ENCODE measurements at places on chromosomes 2 and 18.
A peak's percentile ranks its signal among the peaks of the same experiment; 100 is the strongest.

- DNase-seq, result no peak
These were observed 327.3 kb downstream of the BCL11A start for GRCh38 chr2:60226191-60226590.

GRCh38 chr2:170905864-170906263 is 23.2 kb upstream of the GORASP2 start:
- no peak for DNase-seq

GRCh38 chr2:33620-34019 is 12.7 kb downstream of the FAM110C start:
- no peak for DNase-seq

DNA sequence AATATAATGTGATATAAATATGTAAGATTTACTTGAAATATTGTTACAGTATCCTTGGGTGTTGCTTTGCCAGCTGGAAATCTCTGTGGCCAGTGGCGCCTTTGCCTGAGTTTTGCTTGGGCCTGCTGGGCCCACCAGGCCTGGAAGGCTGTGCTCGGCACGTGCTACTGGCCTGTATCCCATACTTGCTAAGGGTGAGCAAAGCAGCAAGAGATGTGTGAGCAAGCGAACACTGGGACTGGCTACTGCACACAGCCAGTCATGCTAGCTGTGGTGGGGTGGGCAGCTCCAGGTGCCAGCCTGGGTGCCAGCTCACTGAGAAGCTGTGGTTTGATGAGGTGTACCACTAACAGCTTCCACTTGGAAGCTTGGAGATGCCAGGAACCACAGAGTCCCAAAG is 299.1 kb upstream of the GALNT5 start:
- DNase-seq, result no peak

- no peak for DNase-seq
These were observed 29.9 kb upstream of the PPP1CB start for GRCh38 chr2:28721601-28722191.

GRCh38 chr2:8797682-8798081 is 39.7 kb downstream of the KIDINS220 start:
- no peak for DNase-seq

GRCh38 chr2:172845028-172845630 is 109.5 kb downstream of the RAPGEF4 start:
- no peak for DNase-seq

GRCh38 chr2:204950695-204951346 is 405.5 kb downstream of the PARD3B start:
- DNase-seq, result no peak

- DNase-seq, result no peak
These were observed 12.1 kb downstream of the SPIRE1 start for GRCh38 chr18:12645751-12646203.

- DNase-seq, result peak; percentile 54
These were observed 2.1 kb downstream of the LBH start for GRCh38 chr2:30233271-30234009.

DNA sequence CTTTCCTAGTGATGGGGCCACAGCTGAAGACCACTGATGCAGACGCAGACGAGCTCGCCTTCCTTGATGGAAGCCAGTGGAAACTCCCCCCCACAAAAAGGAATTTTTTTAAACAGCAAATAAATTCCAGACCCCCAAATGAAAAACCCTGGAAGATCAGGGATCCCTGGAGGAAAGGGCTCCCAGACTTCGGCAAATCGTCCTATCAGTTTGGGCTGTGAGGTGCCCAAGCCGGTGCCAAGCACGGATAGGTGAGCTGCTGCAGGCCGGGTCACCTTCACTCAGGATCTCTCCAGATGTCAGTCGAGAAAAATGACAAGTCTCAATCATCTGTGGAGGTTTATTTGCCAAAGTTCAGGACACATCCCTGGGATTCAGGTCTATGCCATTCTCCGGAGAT is 42.0 kb downstream of the RTP5 start:
- no peak for DNase-seq

DNA sequence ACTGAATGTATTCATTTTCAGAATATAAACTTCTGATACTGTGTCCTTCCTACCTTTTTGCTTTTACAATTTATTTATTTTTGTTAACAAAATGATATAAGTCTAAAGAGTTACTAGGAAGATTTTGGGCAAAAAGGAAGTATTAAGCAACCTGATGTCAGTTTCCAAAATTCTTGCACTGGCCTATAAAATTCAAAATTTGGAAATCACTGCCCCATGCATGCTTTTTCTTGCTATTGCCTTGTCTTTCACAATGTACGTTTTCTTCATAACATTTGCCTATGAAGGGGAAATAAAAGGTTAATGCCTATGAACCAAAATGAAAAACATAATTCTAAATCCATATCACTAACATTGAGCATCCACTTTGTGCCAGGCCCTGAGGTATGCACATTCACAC is 40.1 kb upstream of the EHBP1 start:
- no peak for DNase-seq

- no peak for DNase-seq
These were observed 59.3 kb downstream of the CRACDL start for GRCh38 chr2:98876741-98877140.

- DNase-seq, result no peak
These were observed 132.4 kb upstream of the APCDD1 start for GRCh38 chr18:10322004-10322403.

DNA sequence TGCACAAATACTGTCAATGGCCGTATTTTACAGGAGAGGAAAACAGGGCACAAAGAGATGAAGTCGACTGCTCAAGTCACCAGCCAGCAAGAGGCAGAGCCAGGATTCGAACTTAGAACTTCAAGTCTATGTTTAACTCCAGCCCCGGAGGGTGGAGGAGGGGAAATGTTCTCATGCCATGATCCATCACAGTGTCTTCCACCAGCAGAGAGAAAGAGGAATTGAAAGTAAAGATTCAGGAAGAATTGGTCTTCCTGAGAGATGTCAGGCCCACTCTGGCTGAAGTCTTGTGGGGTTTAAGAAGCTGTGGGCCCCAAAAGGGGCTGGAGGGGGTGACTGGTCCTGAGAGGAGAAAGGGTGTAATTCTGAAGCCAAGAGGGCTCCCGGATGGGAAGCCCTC is 260.0 kb downstream of the TNS1 start:
- no peak for DNase-seq

DNA sequence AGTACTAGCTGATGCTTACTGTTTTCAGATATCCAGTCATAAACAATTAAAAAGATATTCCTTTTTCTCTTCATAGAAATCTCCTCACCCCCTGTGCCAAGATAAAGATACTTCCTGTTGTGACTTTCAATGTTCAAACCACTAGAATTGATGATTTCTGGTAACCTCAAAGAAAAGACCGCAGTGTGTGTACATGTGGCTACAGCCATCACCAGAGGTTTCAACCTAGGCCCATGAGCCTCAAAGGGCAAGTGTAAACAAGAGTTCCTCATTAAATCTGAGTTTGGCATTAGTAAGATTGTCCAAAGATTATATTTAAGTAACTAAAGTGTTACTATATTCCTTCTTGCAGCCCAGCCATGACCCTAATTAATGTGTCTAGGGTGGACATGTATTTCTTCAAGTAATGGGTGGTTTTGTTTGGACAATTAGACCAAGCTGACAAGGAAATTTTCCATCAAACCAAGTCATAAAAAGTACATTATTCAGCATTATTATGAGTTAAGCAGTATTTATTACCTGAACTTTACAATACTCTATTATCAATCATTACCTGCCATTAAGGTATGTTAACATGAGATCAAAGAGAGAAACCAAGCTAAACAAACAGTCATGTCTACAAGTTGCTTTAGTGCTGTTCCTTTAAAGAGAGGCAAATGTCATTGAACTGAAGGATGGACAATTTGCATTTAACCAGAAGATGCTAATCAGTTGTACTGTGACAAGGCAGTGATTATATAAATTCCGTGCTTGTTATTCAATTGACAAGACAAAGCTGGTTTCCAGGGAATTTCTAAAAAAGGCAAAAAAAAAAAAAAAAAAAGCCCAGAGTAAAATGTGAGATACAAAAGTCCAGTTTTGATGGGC is 382.7 kb downstream of the LNPK start:
- DNase-seq, result no peak

GRCh38 chr2:136113209-136113971 is 4.6 kb downstream of the CXCR4 start:
- no peak for DNase-seq

- no peak for DNase-seq
These were observed 22.8 kb downstream of the NFE2L2 start for GRCh38 chr2:177241711-177242120.

DNA sequence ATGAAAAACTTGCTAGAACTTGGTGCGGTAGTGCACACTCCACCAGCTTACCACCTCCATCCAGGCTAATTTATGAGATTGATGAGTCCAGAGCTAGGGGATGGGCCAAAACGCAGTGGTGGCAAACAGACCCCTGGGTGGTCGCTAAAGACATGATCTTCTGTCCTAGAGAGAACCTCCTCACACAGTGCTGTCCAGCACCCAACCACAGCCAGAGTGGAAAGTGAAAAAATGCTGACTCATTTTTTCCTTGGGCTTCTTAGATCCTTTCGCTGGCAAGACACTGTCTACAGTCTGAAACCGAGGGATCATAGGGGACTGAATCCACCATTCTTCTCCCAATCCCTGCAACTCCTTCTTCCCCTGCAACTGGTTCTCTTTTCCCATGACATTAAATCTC is 4.1 kb downstream of the ANTXR1 start:
- DNase-seq, result no peak

DNA sequence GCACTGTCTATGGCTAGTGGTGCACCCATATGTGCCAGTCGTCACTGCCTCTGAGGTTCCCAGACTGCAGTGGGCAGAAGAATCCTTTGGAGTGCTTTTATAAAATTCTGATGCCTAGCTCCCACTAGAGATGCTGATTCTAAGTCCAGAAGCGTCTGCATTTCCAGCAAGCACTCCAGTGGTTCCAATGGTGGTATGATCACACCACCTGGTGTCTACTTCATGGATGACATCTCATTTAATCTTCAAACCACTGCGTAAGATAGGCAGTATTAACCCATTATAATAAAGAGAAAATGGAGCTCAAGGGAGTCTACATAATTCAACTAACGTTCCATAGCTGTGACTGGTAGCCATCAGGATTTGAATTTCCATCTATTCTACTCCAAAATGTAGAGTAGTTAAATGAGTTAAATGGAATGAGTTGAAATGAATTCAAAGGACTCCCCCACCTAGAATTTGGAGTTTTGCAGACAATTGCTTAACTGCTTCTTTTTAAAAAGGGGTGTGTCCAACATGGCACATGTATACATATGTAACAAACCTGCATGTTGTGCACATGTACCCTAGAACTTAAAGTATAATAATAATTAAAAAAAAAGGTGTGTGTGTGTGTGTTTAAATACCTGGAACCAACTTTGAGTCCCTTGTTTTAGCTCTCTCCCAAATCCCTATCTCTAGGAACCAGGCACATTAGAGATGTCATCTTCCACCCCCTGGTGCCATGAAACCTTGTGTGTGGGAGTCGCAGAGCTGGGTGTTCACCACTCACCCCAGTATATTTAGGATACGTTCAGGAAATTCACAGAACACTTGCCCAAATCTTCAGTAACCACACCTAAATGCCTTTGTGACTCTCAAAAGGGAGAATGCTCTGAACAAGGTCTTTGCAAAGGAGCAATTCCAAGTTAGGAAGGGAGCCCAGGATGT is 14.1 kb downstream of the LAMA3 start:
- DNase-seq, result no peak

DNA sequence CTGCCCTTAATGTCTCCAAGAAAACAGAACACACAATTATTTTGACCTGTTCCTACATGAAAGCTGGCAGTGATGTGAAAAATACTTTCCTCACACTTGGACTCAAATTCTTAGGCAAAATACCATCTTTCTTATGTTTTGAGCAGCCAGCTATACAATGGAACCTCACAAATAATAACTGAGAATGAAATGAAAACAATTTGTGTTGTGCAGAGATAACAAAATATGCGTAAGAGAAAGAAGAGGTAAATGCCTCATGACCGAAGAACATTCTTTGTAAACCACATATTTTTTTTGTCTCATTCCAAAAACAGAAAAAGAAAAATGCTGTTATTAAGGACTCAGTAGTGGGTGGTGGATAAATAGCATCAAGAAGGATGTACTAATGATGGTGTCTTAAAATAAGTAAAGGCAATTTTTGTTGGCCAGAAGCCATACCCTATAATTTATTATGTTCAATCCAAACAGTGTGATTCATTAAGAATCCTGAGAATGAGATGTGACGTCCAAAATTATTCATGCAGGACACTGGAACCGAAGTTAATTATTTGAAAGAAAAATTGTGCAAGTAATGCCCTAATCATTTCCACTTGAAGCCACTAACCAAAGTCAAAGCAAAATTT is 193.0 kb upstream of the NETO1 start:
- no peak for DNase-seq

- no peak for DNase-seq
These were observed 11.7 kb upstream of the SERPINB5 start for GRCh38 chr18:63465059-63465458.

- no peak for DNase-seq
These were observed 57.3 kb downstream of the CPO start for GRCh38 chr2:206996556-206997065.

DNA sequence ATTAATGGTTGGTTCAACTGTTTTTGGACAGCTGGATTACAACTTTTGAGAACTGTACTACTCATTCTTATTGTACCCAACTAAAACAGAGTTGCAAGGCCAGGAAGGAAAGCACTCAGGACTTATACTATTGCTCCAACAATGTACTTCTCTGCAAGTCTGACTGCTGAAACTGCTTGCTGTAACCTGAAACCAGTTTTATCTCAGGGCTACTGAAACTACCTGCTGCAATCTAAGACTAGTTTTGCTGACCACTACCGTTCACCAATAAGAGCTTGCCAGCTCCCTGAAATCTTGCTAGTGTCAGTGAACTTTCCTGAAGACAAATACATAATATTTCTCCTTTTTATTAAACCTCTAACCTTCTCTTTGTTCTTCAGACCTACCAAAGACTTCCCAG is 157.3 kb downstream of the CDCA7 start:
- DNase-seq, result no peak

GRCh38 chr2:20985062-20985461 is 58.8 kb downstream of the APOB start:
- no peak for DNase-seq

GRCh38 chr2:41870265-41870585 is 177.6 kb upstream of the PKDCC start:
- no peak for DNase-seq

- no peak for DNase-seq
These were observed 19.0 kb upstream of the DIPK1C start for GRCh38 chr18:74476140-74476539.

GRCh38 chr2:138997856-138998517 is 217.8 kb upstream of the NXPH2 start:
- DNase-seq, result no peak

DNA sequence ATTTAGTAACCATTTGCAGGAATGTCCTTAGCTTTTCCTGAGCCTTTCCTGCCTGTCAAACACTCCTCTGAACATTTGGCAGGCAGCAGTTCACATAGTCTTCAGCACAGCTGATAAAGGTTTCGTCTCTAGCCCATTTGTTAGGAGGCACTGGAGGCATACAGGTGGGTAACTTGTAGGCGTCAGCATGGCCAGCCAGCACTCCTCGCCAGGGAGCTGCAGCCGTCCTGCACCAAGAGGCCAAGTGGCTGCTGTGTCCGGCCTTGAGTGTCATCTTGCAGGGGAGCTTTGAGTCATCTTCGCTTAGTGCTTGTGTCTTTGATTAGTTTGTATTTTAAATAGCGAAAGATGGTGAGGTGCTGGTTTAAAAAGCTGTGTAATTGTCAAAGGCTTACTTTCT is 120.3 kb upstream of the NFATC1 start:
- no peak for DNase-seq

All from hematopoietic multipotent progenitor cell treated with erythropoietin and hydrocortisone succinate and interleukin-3 and kit ligand, for 15 days (in vitro differentiated cells).